Activated effector memory CD4-positive, alpha-beta T cell treated with anti-CD3 and anti-CD28 coated beads, Interleukin-2, amount 50 U/mL, for 16 hours (primary cell): ENCODE measurements at places on chromosomes 7 and 10.

- DNase-seq, result no peak
These were observed 62.4 kb downstream of the HK1 start for GRCh38 chr10:69340695-69341094.

DNA sequence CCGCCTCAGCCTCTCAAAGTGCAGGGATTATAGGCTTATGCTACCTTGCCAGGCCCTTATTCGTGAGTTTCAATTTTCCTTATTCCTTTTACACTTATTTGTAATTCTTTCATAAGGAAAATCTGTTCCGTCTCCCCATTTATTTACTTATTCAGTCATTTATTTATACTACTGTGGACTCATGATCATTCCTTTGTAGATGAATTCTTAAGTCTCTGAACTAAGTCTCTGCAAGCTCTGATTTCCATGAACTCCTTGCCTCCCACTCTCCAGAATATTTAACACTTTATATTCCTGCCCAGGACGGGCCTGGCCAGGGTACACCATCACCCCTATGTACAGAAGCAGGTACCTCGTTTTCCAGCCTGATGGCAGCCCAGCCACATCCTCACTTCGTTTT lies 39.4 kb downstream of the PFKFB3 start:
- peak; percentile 51 for DNase-seq

DNA sequence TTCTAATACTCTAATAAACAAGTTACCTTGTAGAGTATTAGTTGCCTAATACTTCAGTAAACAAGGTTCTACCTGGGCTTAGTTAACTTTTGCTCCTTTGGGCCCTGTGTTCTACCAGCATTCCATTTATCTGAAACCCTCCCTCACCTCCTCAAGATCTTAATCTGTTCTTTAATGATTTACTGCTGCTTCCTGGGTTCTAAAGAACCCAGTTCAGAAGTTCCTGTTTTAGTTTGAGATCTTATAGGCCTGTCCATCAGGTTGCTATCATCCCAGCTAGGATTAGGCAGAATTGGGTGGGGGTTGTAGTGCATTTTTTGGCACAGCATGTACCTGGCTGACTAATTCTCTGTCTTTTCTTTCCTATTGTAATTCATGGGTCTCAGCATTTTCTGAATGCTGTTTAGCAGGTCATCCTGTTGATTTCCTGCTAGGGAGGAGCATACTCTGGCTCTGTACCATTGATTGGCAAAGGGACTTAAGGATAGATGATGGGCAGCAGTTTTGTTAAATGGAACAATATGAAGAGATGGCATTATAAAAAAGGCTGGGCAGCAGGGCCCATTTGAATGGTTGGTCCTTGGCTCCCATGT lies 53.7 kb upstream of the TMEM248 start:
- no peak for DNase-seq

GRCh38 chr10:15365692-15366091 lies 5.4 kb downstream of the FAM171A1 start:
- no peak for DNase-seq

GRCh38 chr7:149855361-149856305 lies 17.5 kb downstream of the ZNF862 start:
- no peak for DNase-seq

- DNase-seq, result no peak
These were observed 357.7 kb upstream of the LRRN3 start for GRCh38 chr7:110733221-110733620.

DNA sequence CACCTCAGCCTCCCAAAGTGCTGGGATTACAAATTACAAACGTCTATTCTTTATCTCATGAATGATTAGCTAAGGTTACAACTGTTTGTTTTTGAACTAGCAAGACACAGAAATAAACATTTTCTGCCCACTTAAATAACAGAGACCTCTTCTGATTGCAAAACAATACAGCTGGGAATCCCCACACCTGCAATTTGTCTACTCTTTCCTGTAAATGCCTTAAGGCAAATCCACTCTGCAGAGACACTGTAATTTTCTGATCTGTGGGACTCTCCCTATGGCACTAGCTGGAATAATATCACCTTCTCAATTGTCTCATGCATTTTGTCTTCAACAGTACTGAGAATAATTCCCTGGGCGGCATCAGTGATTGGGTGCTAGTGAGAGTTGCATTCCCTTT lies 149.3 kb upstream of the FAM3C start:
- DNase-seq, result no peak

- DNase-seq, result peak; percentile 87
These were observed 869 bp downstream of the TRIM24 start for GRCh38 chr7:138460649-138461607.

DNA sequence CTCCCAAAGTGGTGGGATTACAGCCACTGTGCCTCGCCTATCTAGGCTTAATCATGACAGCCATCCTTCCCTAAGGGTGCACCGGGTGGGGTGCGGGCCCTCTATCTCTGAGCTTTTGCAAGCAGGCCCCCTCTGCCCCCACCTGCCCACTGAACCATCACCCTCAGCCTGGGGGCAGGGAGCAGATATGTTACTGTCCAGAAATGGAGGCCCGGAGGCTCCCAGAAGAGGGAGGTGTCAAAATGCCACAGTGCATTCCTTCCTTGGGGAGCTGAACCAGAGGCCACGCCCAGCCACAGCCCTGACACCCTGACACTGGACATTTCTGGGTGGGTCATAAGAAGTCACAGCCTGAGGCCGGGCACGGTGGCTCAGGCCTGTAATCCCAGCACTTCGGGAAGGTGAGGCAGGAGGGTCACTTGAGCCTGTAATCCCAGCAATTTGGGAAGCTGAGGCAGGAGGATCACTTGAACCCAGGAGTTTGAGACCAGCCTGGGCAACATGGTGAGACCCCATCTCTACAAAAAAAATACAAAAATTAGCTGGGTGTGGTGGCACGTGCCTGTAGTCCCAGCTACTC lies 129.8 kb upstream of the TNRC18 start:
- no peak for DNase-seq

DNA sequence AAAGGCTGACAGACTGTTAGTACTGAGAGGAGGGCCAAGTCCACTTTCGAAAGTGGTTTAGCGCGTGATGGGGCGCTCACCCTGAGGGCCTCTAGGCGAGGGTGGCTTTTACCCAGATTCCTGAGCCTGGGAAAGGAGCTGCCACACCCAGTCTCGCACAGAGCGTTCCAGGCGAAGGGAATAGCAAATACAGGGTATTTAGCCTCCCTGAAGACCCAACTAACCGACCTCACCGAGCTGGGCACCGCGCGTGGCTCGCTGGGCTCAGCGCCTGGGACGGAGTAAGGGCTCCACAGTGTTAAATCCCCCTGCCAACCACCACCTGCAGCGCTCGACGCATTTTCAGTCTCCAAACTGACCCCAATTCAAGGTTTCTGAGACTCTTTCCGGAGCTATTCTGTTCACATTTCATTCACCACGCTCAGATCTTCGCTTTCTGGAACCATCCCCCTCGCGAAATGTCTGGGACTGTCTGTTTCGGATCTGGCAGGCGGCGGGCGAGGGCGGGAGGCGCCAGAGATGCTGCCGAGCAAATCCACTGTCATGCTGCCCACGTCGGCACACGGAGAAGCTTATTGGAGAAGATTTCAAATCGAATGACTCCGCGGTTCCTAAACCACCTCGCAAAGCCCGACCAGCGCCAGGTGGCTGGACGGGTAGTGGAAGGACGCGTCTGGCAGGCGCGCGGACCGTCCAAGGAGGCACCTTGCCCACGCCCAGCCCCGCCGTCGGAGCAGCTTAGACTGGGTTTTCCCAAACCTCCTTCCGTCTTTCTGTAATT lies 1.4 kb upstream of the OSBPL3 start:
- peak; percentile 87 for DNase-seq

GRCh38 chr7:129841465-129841864 lies 111.3 kb downstream of the UBE2H start:
- no peak for DNase-seq

DNA sequence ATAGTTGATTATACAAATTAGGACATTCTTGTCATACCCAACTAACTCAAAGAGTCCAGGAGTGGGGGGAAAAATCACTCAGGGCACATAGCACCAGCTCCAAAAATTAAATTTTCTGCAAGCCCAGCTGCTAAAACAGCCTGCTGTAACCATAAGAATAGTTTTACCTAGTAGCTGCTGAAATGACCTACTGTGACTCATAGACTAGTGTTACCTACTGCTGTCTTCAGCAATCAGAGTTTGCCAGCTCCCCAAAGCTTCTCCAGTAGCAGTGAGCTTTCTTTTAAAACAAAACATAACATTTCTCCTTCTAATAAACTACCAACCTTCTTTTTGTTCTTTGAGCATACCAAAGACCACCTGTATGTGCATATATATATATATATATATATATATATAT lies 4.2 kb upstream of the ARHGAP12 start:
- no peak for DNase-seq

- no peak for DNase-seq
These were observed 196.7 kb downstream of the PRKG1 start for GRCh38 chr10:51270936-51271530.

GRCh38 chr10:71294091-71294561 lies 24.9 kb upstream of the SLC29A3 start:
- no peak for DNase-seq

DNA sequence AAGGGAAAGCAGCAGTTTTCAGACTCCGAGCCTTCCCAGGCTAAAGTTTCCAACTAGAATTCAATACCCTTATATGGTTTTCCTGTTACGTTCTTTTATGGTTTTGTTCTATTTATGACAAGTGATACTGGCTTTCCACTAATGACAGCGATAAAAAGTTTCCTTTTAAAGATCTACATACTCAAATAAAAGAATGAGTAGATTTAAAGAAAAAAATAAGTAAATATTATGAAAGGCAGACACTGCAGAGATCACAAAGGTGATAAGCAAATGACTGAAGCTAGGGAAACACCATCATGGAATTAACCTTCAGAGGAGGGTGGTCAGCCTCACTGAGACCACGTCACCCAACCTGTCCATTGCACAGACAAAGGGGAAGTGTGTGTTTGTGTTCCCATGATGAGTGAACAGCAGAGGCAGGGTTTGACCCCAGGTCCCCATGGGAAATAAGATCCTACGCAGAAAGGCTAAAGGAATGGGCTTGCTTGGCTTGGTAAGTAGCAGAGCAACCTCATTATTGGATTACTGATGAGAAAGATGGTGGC lies 4.0 kb downstream of the VSIR start:
- peak; percentile 80 for DNase-seq

DNA sequence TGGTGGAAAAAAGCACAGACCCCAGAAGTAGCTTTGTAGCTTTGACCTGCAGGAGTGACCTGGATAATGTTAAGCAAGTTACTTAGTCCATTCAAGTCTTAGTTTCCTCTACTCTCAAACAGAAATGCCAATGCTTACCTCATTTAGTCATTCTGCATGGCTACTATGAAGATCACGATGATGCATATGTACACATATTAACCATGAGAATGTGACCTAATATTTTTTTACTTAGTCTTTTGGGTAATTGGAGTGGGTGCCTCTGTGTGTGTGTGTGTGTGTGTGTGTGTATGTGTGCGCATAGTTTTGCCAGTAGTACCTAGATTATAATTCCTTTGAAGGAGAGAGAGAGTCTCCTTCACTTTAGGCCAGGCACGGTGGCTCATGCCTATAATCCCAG lies 95.8 kb downstream of the NRP1 start:
- no peak for DNase-seq

GRCh38 chr7:66211429-66211828 lies 6.3 kb downstream of the TPST1 start:
- no peak for DNase-seq

DNA sequence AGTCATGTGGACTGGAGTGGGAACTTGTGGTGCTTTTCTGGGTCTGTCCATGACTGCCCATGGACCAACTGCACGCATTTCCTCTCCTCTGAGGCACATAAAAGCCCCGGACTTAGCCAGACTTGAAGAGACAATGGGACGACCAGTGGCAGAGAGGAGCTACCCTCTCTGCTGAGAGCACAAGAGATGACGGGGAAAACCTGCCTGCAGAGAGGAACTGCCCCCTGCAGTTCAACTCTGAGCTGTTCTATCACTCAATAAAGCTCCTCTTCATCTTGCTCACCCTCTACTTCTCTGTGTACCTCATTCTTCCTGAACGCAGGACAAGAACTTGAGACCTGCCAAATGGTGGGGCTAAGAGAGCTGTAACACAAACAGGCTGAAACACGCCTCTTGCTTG lies 184.5 kb downstream of the ZNF438 start:
- no peak for DNase-seq

DNA sequence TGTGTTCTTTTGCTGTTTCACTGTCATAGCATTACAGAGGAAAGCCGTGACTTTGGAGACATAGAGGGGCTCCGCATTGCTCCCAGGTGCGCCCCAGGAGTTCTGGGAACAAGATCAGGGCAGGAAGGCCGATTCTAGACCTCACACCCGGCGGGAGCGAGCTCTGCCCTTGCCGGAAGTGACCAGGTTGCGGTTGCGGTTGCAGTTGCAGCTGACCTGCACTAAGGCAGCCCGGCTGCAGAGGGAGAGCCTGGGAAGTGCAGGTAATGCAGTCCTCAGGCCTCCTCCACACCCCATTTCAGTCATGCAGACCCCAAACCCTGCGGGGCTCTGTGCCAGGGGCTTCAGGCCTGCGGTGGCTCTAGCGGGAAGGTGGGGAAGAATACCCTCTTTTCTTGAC lies 130.0 kb upstream of the LANCL2 start:
- no peak for DNase-seq

DNA sequence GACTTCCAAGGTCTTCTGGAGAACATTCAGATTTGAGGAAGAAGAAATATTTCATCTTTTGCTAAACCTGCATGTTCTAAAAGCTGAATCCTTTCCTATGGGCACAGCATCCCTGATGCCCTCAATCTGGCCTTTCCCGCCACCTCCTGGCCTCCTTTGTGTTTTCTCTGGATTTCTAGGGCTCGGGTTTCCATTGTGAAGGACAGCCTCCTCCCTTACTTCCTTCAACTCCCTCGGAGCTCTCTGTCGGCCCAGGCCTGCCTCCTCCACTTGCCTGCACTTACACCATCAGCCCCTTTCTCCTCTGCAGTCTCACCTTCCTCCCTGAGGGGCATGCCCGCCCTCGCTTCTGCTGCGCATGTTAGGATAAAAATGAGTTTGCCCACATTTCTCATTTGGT lies 75.4 kb downstream of the WIPF3 start:
- DNase-seq, result no peak

GRCh38 chr10:72502581-72502980 lies 123.3 kb downstream of the MICU1 start:
- DNase-seq, result no peak

GRCh38 chr10:33596422-33596821 lies 262.0 kb upstream of the NRP1 start:
- DNase-seq, result no peak

DNA sequence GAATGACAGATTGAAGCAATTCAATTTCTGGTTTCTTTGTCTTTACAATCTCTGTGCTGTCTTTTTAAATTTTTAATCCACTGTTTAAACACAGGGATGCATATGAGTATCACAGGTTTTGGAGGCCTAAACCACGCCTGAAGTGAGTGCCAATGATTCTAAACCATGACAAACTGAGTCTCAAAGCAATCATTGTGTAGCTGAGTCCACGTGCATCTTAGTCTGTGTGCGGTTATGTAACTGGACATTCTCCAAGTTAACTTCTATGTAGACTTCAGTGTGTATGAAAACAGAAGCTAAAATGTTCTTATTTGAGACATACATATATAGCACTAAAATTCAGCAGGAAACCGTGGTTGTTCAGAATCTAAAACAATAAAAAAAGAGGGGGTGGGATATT lies 79.3 kb upstream of the ST8SIA6 start:
- DNase-seq, result no peak

GRCh38 chr7:25643286-25643685 lies 415.0 kb upstream of the NPVF start:
- no peak for DNase-seq
